ENCODE measurements at places on chromosomes 7 and 10.

DNA sequence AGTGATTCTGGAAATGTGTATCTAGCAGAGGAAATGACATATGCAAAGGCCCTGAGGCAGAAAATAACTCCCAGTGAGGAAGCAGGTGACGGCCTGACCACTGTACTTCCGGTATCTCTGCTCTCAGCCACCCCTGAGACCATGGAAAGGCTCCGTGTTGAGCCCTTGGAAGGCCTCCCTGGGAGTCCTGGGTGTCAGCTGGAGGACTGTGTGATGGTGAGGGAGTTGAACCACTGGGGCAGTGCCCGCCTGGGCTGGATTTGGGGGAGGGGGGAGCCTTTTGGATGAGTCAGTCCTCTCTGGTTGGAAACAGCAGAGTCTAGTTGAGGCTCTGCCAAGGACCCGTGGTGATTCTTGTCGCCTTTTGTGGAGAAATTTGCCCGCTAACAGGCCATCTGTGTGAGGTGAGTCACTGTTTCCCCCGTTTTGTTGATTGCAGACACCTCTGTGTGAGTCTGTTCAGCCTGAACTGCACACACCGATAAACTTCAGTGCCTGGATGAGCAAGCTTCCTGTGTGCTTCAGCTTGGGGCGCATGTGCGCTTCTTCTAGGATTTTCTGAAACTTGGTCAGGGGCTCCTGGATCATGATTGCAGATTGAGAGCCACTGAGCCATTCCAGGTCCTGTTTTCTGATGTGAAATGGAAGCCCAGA lies 98.6 kb downstream of the GRK5 start:
- no peak for DNase-seq

GRCh38 chr10:24456322-24456721 lies 247.4 kb downstream of the KIAA1217 start:
- DNase-seq = no peak

DNA sequence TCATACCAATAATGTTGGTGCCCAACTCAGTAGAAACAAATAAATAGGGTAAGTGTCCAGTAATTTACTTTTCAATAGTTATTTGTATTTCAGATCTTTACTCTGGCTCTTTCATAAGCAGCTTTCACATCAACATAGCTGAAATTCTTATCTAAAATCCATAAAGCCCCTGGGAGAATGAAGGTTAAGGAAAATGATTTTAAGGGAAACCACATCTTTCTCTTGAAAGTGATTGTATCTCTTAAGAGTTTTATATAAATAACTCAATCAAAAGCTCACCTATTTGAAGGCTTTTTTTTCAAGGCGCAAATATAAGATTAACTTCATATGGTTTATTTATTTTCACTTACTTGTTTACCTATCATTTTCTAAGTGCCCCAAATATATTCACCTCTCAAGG lies 324.4 kb downstream of the HGF start:
- DNase-seq = no peak

- DNase-seq = no peak
Measured at GRCh38 chr10:110141185-110141584, 66.2 kb upstream of the MXI1 start.

DNA sequence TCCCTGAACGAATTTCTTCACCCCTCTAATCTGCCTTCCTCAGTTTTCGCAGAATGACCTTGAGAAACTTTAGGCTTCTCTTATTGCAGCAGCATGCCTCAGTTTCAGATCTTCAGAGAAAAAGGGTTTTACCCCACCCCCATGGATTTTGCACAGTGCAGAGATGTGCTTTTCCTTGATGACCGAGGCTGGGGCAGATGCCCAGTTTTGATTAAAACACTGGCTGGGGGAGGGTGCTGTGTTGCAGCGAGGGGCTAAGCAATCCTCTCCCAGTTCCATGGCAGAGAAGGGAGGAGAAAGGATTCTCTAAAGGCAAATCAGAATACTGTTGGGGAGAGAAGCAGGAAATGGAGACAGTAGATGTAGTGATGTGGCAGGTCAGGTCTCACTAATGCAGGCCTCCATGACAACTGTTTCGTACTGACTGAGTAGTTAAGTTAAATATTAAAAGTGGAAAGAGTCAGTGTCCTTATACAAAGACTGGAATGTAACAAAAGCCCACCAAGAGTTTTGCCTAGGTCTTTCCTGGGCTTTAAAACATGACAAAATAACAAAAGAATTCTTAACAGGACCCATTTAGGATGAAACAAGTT lies 50.8 kb upstream of the PDZD8 start:
- DNase-seq = no peak

GRCh38 chr10:784403-785088 lies 95.1 kb upstream of the DIP2C start:
- peak; percentile 28 for DNase-seq

DNA sequence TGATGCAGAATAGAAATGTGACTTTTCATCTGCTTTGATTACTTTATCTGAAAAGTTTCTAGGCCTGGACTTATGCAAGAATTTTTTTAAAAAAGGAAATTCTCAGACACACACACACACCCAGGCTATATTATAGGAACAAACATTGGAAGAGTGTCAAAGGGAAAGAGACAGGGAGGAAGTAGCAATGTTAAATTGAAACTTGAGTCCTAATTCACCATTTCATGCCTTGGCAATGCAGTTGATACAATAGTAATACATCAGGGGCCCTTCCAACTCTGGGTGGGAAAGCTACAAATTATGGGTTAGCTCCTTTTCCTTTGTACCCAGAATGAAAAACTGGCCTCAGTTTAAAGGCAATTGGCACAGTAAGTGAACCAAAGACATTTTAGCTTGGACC lies 258.0 kb upstream of the LYZL1 start:
- DNase-seq = no peak

DNA sequence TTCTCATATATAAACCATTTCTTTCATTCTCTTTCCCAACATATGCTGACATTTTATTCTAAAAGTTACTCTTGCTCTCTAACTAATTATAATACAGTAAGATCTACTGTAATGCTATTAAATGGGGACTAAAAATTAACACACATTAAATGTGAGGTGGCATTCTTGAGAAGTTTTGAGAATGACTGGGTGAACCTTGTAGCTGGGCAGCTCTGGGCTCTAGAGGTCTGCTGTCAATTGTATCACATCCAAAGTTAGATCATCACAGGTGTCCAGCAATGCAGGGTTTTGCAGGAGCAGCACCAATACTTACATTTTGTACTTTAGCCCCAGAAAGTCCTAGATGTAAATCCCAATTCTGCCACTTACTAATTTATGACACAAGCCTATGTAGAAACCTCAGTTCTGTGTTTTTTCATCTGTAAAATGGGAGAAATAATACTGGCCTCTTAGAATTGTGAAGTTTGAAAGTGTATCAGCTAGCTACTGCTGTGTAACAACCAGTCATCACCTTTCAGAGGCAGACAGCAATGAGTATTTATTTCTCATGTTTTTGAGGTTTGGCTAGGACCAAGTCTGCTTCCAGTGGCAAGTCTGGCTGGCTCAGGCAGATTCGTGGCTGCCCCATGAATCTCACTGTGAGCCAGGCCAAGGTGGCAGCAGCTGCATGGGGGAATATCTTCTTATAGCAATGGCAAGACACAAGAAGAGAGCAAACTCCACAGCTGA lies 79.6 kb upstream of the EMX2 start:
- no peak for DNase-seq

GRCh38 chr10:101693978-101694673 lies 844 bp downstream of the FBXW4 start:
- DNase-seq = peak; percentile 83

- no peak for DNase-seq
Measured at GRCh38 chr10:58998924-58999713, 177.3 kb upstream of the PHYHIPL start.

- DNase-seq = peak; percentile 10
Measured at GRCh38 chr7:142799437-142799835, 28.7 kb downstream of the PRSS2 start.

DNA sequence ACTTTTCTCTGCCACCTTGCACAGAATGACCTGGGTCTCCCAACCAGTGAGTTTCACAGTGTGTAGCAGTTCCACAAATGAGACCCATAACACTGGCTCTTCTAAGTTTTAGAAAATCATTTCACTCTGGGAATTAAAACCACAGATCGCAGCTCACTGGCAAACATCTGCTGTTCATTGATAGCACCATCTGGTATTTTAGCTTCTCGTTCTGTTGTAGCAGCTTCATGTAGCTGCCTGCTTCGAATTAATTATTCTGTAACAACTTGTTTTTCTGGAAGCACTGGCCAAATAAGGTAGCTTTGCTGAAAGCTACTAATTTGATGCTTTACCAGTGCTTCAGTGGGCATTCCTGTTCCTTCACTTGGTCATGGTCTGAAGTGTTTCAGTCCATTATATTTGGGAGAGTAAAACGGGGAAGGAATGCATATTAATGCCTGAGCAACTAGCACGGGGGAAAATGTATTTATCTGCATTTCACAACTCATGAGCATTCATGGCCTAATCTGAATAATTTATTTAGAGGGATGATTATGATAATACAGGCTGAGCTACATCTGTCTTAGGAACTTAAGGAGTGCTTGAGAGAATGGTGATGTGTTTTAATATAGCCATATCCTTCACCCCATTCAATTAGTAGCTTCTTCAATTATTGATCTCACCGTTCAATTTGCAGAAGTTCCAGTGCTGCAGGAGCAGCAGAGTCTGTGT lies 447.4 kb downstream of the XPNPEP1 start:
- no peak for DNase-seq

GRCh38 chr7:50341724-50342123 lies 37.2 kb downstream of the IKZF1 start:
- DNase-seq = no peak

- no peak for DNase-seq
Measured at GRCh38 chr7:155276800-155277375, 20.8 kb upstream of the INSIG1 start.

DNA sequence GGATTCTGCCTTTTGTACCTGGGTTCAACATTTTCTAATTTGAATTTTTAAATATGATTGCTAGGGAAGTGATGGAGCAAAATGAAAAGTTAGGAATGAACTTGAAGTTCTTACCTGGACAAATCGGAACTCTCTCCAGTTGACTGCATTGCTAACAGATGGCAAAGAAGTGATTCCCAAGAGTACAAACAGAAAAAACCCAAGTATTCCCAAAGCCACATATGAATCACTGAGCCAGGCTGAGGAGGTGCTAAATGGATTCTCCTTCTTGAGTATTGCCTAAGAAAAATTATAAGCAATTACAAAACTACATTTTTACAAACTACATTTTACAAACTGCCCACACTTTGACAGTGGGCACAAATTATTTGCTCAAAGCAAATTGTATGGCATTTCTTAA lies 25.9 kb downstream of the STEAP4 start:
- no peak for DNase-seq

DNA sequence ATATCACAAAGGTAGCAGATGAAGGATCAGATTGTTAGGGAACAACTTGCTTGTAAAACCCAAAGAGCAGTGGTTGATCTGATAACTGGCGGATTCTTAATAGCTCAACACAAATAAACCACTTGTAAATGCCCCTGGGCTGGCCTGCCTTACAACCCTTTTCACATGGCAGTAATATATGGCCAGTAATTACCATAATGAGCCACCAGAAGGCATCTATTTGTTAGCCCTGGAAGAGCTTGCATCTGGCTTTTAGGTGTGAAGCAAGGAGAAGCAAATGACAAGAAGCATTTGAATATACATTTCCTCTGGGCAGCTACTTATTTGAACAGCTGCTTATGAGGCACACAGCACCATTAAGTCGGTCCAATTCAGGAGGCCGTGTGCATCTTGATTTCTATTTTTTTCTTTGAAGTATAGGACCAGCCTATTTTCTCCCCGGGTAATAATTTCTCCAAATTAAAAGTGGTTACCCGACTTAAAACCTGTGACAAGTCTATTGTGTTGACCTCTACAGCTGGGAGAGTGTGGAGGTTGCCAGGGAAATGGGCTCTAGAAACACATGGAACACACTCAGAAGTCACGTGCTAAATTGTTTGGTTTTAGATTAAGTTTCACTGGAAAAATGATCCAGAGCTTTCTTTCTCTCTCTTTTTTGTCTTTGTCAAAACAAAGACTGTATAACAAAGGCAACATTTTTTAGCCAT lies 113.4 kb downstream of the SEM1 start:
- DNase-seq = no peak

GRCh38 chr7:85103962-85104361 lies 82.9 kb downstream of the SEMA3D start:
- no peak for DNase-seq

DNA sequence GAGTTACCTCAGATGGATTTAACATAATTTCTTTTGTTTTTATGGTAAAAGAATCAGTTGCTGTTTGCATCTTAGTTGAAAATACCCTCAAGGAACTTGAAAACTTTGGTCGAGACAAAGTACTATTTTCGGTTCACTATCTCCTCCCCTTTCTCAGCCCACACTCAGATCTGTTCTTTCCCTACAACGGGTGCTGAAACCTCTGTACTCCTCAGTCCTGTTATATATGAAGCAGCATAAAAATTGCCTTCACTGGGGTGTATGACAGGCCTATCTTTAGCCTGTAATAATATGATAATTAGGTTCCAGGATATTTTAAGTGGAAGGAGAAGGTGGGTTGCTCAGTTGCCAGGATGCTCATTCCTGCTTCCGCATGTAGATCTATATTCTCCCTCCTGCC lies 105.2 kb upstream of the NOBOX start:
- no peak for DNase-seq

DNA sequence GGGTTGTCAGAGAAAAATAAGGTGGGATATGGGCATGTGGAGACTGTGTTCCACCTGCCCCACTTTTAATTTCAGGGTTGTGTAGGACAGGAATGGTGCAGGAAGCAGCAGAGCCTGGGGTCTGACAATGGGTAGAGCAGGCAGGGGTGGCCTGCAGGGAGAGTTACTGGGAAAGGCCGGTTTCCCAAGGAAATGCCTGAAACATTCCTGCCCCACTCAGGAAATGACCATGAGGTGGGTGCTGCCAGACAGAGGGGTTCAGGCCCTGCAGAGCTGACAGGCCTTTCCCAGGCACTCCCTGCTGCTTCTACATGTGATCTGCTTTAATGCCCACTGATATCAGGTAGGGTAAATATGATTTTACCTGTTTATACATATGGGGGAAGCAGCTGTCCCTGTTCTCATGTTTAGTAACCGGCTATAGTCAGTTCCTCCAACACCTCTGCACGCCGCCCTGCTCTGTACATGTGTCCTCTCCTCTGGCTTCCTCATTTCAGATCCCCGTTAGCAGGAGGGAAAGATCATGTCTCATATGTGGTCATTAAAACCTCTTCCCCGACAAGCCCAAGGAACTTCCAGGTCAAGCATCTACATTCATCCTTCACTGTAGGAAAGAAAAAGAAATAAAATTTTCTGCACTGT lies 118.6 kb upstream of the PRSS58 start:
- no peak for DNase-seq

- peak; percentile 82 for DNase-seq
Measured at GRCh38 chr7:332646-333392, 42.8 kb downstream of the FOXL3 start.

Measured in liver (tissue), 10 donors.